ENCODE measurements at places on chromosomes 13 and 19. TPM values are rescaled to one million over a fixed set of nuclear protein-coding genes. Genes with fewer than 3 reads are reported as not detected.

The PGLYRP1 gene
- polyA plus RNA-seq, result not detected

The C19orf85 gene
- not detected for polyA plus RNA-seq

The POP4 gene
- polyA plus RNA-seq, result 157 TPM

The CALR3 gene
- not detected for polyA plus RNA-seq

The NCLN gene
- polyA plus RNA-seq, result 67.5 TPM

The FRY gene
- polyA plus RNA-seq, result 21.6 TPM

The SPHK2 gene
- polyA plus RNA-seq, result 10.3 TPM

Measured in heart left ventricle (tissue), 16 donors.